ENCODE measurements at places on chromosomes 3 and 15. TPM values are rescaled to one million over a fixed set of nuclear protein-coding genes. Genes with fewer than 3 reads are reported as not detected.
A peak's percentile ranks its signal among the peaks of the same experiment; 100 is the strongest.

ZNF860 gene
- 0.23 TPM for polyA plus RNA-seq

NANOGP8 gene
- 0.09 TPM for polyA plus RNA-seq

- no peak for DNase-seq
These were observed 78.2 kb downstream of the TAFA4 start for GRCh38 chr3:68854170-68854569.

- DNase-seq, result no peak
These were observed 850 bp downstream of the LTF start for GRCh38 chr3:46463868-46464241.

DNA sequence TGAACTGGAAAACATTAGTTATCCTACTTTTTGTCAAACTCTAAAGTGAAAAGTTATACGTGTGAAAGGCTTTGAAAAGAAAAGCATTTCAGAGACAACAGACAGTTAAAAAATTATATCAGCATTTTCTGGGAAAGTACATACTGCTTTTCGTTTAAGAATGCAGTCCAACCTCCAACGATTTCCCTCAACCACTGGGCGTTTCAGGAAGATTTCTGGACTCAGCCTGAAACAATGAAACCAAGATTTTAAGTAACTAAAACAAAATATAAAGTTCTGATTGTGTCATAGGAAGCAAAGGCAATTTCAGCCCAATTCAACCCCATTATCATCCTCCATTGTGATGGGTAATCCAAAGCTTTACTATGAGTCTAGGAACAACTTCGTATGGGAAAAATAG is 110.7 kb downstream of the PLD1 start:
- DNase-seq, result no peak

GRCh38 chr15:48144889-48145288 is 24.1 kb downstream of the SLC24A5 start:
- no peak for DNase-seq

DNA sequence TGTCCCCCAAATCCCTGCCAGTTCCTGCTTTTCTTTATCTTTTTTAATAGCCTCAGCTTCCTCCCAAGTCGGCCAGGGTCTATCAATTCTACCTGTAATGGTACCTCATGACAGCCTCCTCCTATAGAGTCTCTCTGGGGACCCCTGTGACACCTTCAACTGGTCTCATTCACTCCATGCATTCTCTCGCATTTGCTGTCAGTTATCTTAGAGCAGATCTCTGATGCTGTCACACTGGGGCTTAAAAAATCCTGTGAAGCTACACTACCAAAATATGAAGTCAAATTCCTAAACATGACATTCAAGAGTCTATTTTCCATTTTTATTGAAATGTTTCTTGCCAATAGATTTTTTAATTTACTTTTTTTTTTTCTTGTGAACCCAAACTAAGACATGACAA is 5.5 kb downstream of the VPS39 start:
- no peak for DNase-seq

DNA sequence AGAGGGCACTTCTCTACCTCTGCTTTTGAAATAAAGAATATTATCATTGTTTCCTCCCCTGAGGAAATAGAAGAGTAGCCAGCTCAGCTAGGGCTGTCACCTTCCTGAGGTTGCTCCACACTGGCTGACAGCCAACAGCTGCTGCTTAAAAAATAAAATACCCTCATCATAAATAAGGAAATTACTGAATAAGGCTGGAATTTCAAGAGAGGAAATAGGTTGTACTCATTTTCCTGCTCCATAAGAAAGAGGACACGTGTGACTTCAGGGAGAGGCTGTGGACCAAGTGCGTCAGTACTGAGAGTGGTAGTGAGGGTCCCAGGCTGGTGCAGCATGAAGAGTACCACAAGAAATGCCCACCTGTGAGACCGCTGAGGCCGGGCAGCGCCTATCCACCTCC is 8.1 kb upstream of the C2CD4B start:
- peak; percentile 66 for DNase-seq

GRCh38 chr3:11651900-11652299 is 8.2 kb upstream of the VGLL4 start:
- DNase-seq, result no peak
